Transverse colon (tissue), 4 donors: ENCODE measurements at places on chromosomes 2 and 18.

DNA sequence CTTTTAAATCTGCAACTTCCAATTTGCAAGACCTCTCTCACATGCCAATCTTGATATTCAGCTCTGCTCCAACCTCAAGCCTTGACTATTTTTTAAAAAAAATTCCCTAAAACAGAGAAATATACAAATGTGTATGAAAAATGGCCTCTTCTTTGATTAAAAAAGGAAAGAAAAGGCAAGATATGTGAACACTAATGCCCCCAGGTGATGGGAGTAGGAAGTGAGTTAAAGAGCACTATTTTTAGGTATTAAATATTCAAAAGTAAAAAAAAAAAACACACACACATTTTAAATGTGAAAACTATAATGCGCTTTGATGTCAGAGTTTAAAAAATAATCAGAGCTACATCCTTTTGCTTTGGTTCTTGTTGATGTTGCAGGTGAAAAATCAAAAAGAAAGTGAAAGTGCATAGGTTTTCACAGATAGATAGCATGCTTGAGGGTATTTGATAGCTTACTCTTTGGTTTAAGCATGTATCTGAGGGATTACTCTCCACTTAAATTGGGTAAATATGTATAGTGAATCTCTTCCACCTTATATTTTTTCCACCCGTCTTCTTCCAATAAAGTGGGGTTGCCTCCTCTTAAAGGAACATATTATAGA is 406.0 kb upstream of the POU3F3 start:
- no peak for DNase-seq

DNA sequence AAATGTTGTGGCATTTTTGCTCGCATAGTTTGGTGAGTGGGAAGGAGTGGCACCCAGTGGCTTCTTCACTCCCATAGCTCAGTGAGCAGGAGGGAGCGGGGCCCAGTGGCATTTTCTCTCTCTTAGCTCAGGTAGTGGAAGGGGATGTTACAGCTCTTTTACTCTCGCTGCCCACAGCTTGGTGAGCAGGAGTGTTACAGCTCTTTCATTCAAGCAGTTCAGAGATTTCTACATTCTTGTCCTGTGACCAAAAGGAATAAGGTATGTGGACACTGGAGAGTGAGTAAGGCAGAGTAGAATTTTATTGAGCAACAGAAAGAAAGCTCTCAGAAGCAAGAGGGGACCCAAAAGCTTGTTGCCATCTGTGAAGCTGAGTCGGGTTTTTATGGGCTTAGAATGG is 192.4 kb downstream of the SPAG16 start:
- no peak for DNase-seq

- no peak for DNase-seq
Observed at GRCh38 chr18:10856132-10856531, 293.2 kb downstream of the PIEZO2 start.

DNA sequence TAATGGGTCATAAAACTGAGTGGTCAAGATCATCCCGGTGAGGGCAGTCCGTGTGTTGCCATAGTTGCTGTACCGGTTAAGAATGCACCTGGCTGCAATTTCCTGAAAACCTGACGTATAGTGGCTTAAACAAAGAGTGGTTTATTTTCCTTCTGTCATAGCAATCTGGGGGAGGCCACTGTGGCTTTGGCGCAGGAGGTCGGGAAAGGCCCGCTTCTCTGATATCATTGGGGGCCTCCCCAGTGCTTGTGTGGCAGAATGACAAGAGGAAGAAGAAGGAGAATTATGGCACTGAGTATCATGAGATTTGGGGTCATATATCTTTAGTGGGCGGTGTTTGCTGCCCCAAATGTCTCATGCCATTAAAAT is 4.4 kb downstream of the C2orf92 start:
- no peak for DNase-seq

- DNase-seq: no peak
Observed at GRCh38 chr2:11995456-11995855, 249.0 kb downstream of the LPIN1 start.

GRCh38 chr2:217847115-217847514 is 155.7 kb downstream of the TNS1 start:
- DNase-seq: no peak

- no peak for DNase-seq
Observed at GRCh38 chr2:241755777-241756176, 20.8 kb upstream of the GAL3ST2 start.

- no peak for DNase-seq
Observed at GRCh38 chr18:58495634-58496033, 133.3 kb downstream of the ALPK2 start.

GRCh38 chr2:40037303-40037702 is 258.2 kb upstream of the THUMPD2 start:
- DNase-seq: no peak

DNA sequence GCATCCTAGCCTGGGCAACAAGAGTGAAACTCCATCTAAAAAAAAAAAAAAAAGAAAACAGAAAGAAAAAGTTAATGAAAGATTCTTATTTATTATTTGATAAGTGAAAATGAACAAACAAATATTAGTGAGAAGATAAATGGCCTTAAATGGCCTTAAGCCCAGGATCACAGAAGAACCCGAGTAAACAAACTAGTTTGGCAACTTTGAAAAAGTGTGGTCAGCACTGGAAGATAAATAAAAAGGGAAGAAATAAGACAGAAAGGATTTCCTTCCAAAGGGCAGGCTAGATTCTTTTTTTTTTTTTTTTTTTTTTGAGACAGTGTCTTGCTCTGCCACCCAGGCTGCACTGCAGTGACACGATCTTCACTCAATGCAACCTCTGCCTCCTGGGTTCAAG is 692.4 kb downstream of the CPS1 start:
- DNase-seq: no peak
